ENCODE measurements at places on chromosomes 11 and 22. TPM values are rescaled to one million over a fixed set of nuclear protein-coding genes. Genes with fewer than 3 reads are reported as not detected.

The ZNF280B gene
- total RNA-seq, result 0.45 TPM

The ELFN2 gene
- total RNA-seq, result 5.9 TPM

The TRMU gene
- 34.1 TPM for total RNA-seq

The TRIM51 gene
- not detected for total RNA-seq

The PHF21B gene
- 1.6 TPM for total RNA-seq

The CHADL gene
- 13.1 TPM for total RNA-seq

The CCDC87 gene
- 0.22 TPM for total RNA-seq

The TBX1 gene
- total RNA-seq, result 4.2 TPM
